ENCODE measurements at places on chromosomes 4 and X.

- no peak for DNase-seq
Observed at GRCh38 chrX:124300405-124300804, 32.1 kb upstream of the TEX13D start.

- no peak for DNase-seq
Observed at GRCh38 chrX:68261060-68261672, 172.1 kb downstream of the OPHN1 start.

DNA sequence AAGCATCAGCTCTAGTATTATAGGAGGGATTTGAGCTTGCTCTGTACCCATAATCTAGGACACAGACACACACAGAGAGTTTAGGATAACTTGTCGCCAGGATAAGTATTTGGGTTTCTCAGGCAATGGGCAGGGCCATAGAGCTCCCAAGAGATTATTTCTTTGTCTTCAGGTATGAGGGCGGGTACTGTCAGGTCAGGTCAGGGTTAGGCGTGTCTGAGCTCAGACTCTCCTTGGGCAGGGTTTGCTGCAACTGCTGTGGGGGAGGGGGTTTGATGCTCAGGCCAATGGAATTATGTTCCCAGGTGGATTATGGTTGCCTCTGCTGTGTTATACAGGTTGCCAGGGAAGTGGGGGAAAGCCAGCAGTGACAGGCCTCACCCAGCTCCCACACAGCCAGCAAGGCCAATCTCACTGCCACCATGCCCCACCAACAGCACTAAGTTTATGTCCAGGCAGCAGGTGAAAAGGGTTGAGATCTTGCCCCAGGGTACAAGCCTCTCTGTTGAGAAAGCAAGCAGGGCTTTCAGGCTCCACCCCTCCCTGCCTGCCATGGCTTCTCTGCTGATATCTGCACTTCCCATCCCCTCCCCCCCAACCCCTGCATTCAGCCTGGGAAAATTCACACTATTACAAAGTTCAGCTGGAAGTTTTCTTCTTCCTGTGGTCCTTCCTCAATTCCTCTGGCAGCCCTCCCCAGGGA is 101.3 kb downstream of the RRAGB start:
- no peak for DNase-seq

DNA sequence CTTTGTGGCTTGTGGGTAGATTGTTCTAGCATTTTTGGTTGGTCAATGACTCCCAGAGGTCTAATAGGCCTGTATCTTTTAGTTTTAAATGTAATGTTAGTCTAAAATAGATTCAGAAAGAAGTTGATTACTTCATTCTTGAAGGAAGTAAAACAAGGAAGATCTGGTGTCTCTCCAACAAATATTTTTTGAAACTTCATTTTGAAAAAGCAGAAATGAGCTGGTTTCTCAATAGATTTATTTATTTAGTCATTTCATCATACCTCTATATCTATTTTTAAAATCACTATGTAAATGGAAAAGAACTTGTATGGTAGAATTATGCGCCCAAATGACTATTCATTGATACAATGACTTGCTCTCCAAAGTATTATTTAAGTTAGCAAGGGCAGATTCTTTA is 7.2 kb downstream of the HTR2C start:
- no peak for DNase-seq

GRCh38 chr4:73620115-73620792 is at the start of gene RASSF6:
RASSF6 (minus strand) TSS chr4:73620436; CDS start chr4:73611795, 8,641 bp downstream.
- DNase-seq = no peak

- DNase-seq = no peak
Observed at GRCh38 chrX:153459986-153460385, 10.4 kb downstream of the HAUS7 start.

- peak; percentile 55 for DNase-seq
Observed at GRCh38 chr4:2332201-2332975, 70.5 kb upstream of the MXD4 start.

- DNase-seq = no peak
Observed at GRCh38 chr4:25252230-25253070, 18.6 kb downstream of the PI4K2B start.

GRCh38 chr4:73705056-73705432 is 35.3 kb upstream of the CXCL8 start:
- no peak for DNase-seq

DNA sequence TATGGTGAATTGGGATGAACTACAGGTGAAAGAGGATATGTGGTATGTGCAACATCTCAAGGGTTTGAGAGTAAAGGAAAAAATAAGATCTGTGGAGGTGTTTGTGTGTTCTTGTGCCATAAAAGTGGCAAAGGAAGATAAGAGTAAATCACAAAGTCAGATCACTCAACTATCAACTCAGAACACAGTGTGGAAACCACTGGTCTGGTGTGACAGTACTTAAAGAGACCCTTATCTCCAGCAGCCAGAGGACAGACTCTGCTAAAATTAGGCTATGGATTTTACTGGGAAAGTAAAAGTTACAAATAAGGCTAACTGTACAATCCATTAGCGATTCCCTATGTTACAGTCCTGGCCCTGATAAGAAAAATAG is 54.0 kb upstream of the PRDM8 start:
- no peak for DNase-seq

- DNase-seq = peak; percentile 34
Observed at GRCh38 chr4:48722509-48723446, 57.3 kb downstream of the FRYL start.

DNA sequence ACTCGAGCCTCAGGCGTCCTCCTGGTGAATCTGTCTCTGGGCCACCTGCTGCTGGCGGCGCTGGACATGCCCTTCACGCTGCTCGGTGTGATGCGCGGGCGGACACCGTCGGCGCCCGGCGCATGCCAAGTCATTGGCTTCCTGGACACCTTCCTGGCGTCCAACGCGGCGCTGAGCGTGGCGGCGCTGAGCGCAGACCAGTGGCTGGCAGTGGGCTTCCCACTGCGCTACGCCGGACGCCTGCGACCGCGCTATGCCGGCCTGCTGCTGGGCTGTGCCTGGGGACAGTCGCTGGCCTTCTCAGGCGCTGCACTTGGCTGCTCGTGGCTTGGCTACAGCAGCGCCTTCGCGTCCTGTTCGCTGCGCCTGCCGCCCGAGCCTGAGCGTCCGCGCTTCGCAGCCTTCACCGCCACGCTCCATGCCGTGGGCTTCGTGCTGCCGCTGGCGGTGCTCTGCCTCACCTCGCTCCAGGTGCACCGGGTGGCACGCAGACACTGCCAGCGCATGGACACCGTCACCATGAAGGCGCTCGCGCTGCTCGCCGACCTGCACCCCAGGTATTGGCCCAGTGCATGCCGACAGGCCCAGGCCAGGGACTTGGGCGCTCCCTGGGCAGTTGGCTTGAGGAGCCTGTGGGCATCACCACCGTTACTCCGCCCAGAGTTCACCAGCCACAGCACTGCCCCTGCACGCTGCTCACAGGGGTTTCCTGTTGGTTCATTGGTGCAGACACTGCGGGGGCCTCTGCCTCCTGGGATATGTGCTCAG is 1.1 kb downstream of the GPR78 start:
- DNase-seq = no peak

GRCh38 chr4:82784681-82785610 is 13.7 kb downstream of the SCD5 start:
- peak; percentile 74 for DNase-seq

GRCh38 chr4:5931526-5931925 is 38.6 kb upstream of the CRMP1 start:
- no peak for DNase-seq

DNA sequence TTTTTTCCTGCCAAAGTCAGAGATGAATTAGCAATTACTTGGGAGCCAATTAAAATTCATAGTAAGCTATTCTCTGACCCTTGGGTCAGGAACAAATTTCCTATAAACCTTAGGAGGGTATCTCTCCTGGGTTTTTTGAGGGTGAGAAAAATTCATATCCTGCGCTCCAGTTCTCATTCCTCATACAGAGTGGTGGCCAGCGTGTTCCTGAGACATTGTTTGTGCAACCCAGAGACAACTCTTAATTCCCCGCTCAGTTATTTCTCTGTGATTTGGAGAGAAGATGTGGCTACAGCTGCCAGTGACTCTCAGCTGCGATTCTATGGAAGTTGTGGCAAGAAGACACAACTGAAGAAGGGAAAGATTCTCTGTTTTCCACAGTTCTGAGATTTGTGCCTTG is 37.9 kb upstream of the CBR4 start:
- DNase-seq = no peak

GRCh38 chr4:184655889-184656869 is 6.6 kb downstream of the PRIMPOL start:
- DNase-seq = no peak

DNA sequence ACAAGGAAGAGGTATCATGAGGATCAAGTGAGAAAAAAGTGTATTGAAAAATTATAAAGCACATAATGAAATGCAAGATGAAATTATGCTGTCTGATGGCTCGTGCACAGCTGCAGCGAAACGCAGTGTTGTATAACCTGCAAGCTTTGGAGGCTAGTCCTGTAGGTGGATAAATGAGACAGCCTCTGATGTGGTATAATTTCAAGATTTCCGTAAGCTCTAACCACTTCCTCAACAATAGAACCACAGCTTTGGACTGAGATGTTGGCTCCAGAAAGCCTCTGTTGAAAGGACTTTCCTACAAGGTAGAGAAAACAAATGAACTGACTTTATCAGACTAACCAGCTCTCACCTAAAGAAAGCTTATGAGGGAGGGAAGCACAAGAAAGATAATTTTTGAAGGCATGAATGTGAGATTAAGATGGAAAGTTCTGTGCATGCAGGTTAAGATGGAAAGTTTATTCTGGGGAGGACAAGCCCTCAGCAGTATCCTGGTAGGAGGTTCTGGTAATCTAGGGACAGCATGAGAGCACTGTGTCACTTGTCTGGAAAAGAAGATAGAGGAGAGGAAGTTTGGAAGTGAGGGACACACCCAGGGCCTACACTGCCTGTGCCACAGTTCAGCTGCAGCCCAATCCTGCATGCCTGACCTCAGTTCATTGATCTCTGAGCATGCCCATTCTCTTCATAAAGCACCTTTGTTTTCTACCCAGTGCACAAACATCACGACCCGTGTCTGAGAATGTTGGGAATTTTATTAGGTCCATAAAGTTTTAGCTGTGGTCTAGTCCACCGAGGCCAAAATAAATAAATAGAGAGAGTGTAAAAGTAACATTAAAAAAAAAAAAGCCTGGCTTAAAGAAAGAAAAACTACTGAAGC is 161.5 kb upstream of the SFRP2 start:
- DNase-seq = no peak

GRCh38 chr4:26584725-26585124 is 841 bp downstream of the TBC1D19 start:
- DNase-seq = no peak

DNA sequence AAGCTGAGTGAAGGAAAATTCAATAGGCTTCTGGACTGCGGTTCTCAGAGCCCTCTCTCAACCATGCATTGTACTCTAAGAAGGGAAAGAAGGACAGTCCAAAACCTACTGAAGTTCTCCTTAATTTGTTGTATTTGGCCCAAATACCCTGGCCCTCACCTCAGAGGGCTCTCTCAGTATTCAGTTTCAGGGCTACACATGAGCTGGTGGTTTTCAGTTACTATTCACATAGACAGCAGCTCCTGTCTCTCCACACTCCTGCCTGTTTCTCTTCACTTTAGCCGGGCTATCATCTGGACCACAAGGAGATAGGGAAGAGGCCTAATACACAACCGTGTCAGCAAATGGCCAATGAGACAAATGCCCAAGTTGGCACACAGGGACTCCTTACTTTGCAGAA is 66.0 kb downstream of the ATG4A start:
- no peak for DNase-seq

Data from esophagus muscularis mucosa (tissue), 4 donors.